Endothelial cell of umbilical vein (primary cell): ENCODE measurements at places on chromosomes 12 and 14. TPM values are rescaled to one million over a fixed set of nuclear protein-coding genes. Genes with fewer than 3 reads are reported as not detected.

Gene DIO3
- total RNA-seq, result not detected in 2 replicates

Gene FAM186B
- total RNA-seq, result 0.21 and 0.33 TPM in 2 replicates

Gene SP7
- not detected in 2 replicates for total RNA-seq

DNA sequence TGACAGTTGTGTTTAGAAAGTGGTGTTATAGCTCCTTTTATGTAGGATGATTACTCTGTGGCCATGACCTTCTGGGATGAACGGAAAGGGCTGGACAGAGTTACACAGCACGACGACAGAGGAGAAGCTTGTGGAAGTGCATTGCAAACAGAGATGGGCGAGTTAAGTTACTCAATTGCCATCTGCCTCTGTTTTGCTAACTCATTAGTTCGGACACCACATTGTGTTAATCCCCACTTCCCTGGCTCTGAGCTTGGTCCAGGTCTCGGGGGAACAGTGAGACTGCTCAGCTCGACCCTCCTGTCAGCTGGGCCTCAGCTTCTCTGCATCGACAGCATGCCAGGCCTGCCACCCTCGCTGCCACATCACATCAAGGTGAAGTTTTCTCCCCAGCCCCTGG, 408.0 kb downstream of the ZFP36L1 start:
- no peaks in the 10 kb centered on the region for H3K27me3 ChIP-seq
- H3K36me3 ChIP-seq, result no peaks in the 10 kb centered on the region
- H3K27ac ChIP-seq, result no peak overlapping the region
- no peak for DNase-seq
- H3K4me3 ChIP-seq, result no peak overlapping the region

GRCh38 chr12:54172168-54172567, 16.6 kb downstream of the SMUG1 start:
- H3K4me1 ChIP-seq, result no peaks in the 10 kb centered on the region
- DNase-seq, result no peak
- H3K36me3 ChIP-seq, result no peaks in the 10 kb centered on the region
- H3K27me3 ChIP-seq, result peaks cover 51% of the 10 kb centered on the region

DNA sequence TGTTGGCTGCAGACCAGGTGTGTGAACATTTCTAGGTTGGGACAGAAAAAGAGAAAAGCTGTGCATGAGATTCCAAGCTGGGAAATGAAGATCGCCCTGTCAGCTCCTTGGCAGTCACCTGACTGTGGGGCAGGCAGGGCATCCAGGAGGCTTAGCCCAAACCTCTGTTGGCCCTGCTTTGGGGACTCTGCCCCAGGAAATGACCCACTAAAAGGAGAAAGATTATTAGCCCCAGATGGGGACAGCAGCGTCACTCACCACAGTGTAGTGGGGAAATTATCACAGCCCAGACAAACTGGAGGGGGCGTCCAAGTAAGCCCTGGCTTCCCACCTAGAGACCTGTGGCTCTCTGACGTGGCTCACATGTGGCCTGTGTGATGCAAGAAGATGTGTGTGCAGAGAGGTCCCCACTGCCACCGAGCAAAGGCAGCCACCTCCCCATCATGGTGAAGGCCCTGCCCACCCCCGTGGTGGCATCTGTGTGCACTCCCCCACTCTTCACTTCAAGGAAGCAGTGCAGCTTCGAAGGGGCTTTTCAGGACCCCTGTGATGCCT, 39.1 kb downstream of the DIO3 start:
- no peaks in the 10 kb centered on the region for H3K4me1 ChIP-seq
- no peaks in the 10 kb centered on the region for H3K27me3 ChIP-seq
- H3K36me3 ChIP-seq, result no peaks in the 10 kb centered on the region
- no peak overlapping the region for H3K27ac ChIP-seq
- H3K4me3 ChIP-seq, result no peak overlapping the region
- no peak for DNase-seq

DNA sequence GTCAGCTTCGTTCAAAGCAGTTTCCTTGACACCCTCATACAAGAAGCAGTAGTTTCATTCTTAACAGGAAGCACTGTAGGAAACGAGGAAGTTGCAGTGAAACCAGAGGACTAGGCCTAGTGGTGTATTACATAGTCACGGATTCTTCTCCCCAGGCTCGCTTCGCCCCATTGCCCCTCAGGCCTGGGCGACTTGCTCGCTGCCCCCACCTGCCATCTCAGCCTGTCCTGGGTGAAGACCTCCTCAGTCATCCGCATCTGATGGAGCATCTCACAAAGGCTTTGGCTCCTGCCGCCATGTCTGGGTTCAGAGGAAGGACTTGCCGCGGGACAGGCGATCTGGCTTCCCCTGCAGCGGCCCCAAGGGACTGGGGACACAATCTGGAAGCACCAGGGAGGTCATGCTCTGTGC, 93.5 kb downstream of the LMNTD1 start:
- H3K4me3 ChIP-seq, result no peak overlapping the region
- no peaks in the 10 kb centered on the region for H3K36me3 ChIP-seq
- H3K4me1 ChIP-seq, result peaks cover 19% of the 10 kb centered on the region
- H3K27me3 ChIP-seq, result no peaks in the 10 kb centered on the region
- H3K27ac ChIP-seq, result no peak overlapping the region
